ENCODE measurements at places on chromosomes 1 and 21. TPM values are rescaled to one million over a fixed set of nuclear protein-coding genes. Genes with fewer than 3 reads are reported as not detected.

DNA sequence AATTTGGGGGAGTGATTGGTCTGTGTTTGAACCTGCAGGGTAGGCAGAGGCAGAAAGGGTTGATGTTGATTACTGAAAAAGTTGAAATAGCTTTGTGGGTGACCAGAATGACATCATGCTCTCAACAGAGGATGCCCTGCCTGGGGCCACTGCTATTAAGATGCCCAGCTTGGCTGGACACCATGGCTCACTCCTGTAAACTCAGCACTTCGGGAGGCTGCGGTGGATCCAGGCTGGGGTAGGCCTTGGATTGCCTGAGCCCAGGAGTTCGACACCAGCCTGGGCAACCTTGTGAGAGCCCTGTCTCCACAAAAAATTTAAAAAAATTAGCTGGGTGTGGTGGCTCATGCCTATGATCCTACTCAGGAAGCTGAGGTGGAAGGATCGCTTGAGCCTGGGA is 42.8 kb upstream of the CACNA1E start:
- DNase-seq: no peak

DNA sequence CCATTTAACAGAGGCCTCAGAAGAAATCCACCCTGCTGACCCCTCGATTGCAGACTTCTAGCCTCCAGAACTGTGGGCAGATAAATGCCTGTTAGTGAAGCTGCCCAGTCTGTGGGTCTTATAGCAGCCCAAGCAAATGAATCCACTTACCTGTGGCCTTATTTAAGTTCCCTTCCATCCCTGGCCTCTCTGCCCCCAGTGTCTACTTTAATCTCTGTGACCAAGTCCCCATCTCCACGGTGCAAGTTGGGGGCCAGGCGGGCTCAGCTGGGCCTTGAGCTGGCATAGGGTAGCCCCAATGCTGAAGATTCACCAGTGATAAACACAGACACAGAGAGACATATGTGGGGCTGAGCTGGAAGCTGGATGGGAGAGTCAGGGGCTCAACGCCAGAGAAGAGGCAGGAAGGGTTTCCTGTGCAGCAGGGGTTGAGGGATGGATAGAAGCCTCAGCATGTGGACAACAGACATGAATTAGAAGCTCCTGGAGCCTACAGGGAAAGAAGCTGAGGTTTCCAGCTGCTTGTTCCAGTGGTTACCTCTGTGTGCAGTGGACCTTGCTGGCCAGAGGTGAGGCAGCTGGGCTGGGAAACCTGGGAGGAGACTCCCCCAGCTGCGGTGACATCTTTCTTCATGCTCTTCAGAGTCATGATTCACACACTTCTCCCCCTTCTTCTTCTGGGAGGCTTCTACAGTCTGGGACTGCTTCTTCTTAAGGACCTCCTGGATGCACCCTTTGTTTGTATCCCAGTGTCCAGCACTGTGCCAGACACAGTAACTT is 13.4 kb upstream of the B3GALT5 start:
- no peak for DNase-seq

- DNase-seq: no peak
Measured at GRCh38 chr1:222370081-222370912, 177.6 kb downstream of the HHIPL2 start.

SPRR1A gene
- total RNA-seq: not detected

DNA sequence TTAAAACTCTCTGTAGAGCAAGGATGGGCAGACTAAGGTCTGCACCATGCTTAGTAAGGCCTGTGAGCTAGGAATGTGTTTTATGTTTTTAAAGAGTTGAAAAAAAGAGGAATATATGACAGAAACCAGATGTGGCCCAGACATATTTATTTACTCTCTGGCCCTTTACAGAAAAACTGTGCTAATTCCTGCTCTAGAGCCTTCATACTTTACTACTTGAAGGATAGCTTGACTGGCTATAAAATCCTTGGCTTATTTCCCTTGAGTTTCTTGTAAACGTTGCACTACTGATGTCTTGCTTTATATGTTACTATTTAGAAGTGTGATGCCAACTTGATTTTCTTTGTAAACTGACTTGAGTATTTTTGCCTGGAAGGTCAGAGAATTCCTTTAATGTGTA is 33.5 kb downstream of the CTBS start:
- no peak for DNase-seq

GRCh38 chr1:40668769-40669525 is 3.5 kb upstream of the RIMS3 start:
- DNase-seq: peak; percentile 89

DNA sequence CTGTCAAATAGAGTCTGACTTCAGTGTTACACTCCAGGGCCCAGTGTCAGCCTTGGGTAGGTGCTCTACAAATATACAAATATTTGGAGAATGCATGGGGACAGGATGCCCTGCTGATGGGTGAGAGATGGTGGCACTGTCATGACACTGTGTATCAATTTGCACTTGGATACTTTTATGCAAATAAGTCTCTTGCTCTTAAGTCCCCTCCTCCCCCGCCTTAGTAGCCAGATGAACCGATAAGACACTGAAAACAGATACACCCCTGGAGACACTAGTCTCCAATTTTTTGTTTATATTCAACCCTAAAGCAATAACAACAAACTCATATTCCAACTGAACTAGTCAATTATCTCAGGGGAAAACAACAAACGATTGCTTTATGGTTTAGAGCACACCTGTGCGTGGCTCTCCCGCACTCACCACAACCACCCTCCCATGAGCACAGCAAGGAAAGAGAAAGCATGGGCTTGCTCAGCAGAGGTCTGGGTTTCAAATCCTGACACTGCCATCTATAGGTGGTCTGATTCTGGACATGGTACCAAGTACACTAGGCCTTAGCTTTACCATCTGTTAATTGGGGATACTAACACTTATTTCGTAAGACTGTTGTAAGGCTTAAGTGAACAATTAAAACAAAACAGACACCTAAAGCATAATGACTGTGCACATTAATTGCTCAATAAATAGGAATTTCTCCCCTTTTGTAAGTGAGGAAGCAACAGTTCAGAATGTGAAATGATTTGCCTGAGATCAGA is 50.3 kb downstream of the HIVEP3 start:
- DNase-seq: no peak

- peak; percentile 20 for DNase-seq
Measured at GRCh38 chr1:201223852-201224665, 33.4 kb downstream of the IGFN1 start.
